ENCODE measurements at places on chromosomes 4 and X. TPM values are rescaled to one million over a fixed set of nuclear protein-coding genes. Genes with fewer than 3 reads are reported as not detected.

Gene DSPP
- not detected for total RNA-seq

Gene HTR2C
- total RNA-seq, result not detected

Gene CXorf38
- 16.7 TPM for total RNA-seq

Gene CXorf65
- total RNA-seq, result not detected

Gene CLGN
- 0.37 TPM for total RNA-seq

Gene USP17L15
- total RNA-seq, result not detected

Gene RPA4
- total RNA-seq, result 2.4 TPM

- no peak for DNase-seq
These were observed 120.4 kb downstream of the TMEM164 start for GRCh38 chrX:110123331-110123782.

- no peak for DNase-seq
These were observed 61.4 kb upstream of the ENPEP start for GRCh38 chr4:110414561-110414920.

- no peak for DNase-seq
These were observed 278.3 kb downstream of the PCDH18 start for GRCh38 chr4:137253949-137254348.

- DNase-seq, result no peak
These were observed 234.2 kb upstream of the TET2 start for GRCh38 chr4:104912518-104912917.

GRCh38 chrX:129845616-129846190, 2.0 kb upstream of the ZDHHC9 start:
- DNase-seq, result no peak

GRCh38 chr4:148261848-148262247, 180.4 kb downstream of the NR3C2 start:
- DNase-seq, result no peak

- DNase-seq, result no peak
These were observed 235.6 kb downstream of the STIM2 start for GRCh38 chr4:27096142-27096824.

GRCh38 chrX:106588801-106589200, 23.0 kb upstream of the RADX start:
- DNase-seq, result no peak

DNA sequence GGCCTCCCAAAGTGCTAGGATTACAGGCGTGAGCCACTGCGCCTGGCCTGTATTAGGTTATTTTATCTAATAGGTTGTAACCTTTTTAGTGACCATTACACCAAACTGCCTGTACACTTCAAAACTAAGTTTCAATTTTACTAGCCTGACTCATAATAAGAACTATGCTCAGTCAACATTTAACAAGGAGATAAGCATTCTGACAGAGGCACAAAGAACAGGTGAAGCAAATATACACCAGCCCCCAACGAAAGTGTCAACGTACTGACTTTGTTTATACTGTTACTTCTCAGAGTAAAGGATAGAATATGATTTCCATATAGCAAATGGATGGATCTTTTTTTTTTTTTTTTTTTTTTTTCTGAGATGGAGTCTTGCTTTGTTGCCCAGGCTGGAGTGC, 62.8 kb downstream of the SHISA3 start:
- no peak for DNase-seq

DNA sequence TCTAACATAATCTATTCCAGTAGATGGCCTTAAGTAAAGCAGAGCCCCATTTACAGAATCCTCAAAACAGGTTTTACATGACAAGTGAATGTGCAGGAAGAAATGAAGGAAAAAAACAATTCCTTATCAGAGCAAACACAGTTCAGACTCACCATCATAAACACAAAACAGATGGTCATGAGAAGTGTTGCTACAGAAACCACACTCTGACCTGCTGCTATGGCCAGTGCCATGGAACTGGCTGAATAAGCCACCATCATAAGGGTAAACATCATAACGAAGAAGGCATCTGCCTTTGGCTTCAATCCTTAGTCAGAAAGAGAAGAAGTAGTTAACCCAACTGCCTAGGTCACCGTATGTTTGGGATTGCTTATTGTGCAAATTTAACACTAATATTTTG, 61.1 kb downstream of the ABCG2 start:
- DNase-seq, result no peak

GRCh38 chr4:101022151-101023024, 324.9 kb downstream of the PPP3CA start:
- DNase-seq, result no peak

DNA sequence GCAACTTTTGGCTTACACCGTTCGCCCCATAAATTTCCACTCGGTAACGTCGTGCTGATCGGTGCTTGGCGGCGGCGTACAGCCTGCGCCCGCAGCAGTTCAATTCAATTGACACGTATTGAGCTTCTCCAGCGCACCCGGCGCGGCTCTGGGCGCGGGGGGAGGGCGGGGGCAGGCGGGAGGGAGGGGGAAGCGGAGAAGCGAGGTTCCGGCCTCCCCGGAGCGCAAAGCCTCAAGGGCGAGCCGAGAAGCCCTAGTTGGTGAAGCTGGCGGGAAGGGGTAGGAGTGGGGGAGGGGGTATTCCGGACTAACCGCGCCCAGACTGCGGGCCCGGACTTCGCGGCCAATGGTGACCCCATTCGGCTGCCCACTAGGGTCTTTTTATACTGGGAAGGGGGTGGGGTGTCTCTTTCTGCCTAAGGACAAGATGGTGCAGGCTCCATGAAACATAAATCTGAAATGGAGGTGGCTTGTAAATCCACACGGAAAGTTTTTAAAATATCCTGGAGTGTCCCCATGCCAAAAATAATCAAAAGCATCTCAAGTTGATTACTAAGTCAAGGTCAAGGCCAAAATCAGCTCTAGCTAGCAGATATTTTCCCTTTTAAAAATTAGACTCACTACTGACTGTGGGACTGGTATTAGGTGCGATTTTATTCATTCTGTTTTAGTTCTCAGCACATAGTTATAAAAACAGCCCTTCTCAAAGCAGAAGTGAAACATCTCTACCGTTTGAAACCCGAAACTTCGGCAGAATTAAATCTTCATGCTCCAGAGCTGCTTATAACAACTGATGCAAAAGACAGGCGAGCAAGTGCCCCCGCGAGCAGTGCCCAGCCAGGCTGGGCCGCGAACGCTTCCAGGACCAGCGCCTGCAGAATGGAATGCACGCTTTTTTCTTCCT, 1.5 kb upstream of the BCOR start:
- peak; percentile 67 for DNase-seq

- DNase-seq, result no peak
These were observed 35.8 kb upstream of the MAN2B2 start for GRCh38 chr4:6539009-6539764.

GRCh38 chr4:53931461-53931961, 132.9 kb downstream of the CHIC2 start:
- DNase-seq, result no peak

- no peak for DNase-seq
These were observed 21.4 kb downstream of the CT47C1 start for GRCh38 chrX:119093991-119094735.

- no peak for DNase-seq
These were observed 5.1 kb upstream of the RAPGEF2 start for GRCh38 chr4:159097785-159098184.

DNA sequence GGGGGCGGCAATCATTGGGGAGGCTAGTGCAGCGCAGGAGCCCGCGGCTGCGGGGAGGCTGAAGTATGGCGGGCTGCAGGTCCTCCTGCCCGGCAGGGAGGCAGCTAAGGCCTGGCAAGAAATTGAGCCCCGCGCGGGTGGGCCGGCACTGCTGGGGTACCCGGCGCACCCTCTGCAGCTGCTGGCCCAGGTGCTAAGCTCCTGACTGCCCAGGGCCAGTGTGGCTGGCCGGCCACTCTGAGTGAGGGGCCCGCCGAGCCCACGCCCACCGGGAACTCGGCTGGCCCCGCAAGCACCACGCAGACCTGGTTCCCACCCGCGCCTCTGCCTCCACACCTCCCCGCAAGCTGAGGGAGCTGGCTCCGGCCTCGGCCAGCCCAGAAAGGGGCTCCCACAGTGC, 94.9 kb downstream of the SLC39A8 start:
- no peak for DNase-seq

DNA sequence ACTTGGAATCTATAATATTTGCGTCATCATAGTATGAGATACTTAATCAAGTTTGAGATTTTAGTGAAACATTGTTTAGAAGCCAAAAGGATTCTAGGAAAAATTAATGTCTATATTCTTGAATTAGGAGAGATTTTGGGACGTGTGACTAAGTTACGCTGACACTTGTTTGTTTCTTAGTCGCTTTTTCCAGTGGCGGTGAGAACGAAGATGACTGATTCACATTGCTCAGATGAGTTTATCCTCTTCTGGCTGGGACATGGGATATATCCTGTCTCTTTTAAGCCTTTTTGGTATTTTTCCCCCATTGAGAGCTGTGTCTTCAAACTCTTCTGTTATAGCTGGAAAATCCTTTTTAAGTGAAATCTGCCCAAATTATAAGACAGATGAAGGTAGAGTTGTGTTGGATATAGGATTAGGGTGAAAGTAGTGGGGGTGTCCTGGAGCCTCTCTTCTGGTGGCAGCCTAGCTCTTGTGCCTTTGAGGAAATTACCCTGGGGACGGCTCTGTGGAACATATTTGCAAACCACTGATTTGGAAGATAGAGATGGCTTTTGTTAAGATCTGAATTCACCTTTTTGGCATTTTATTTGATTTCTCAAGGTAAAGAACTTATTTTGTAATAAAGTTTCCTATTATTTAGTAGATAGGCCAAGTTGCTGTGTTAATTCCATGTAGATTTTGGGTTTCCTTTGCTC, 49.7 kb downstream of the HTT start:
- no peak for DNase-seq

DNA sequence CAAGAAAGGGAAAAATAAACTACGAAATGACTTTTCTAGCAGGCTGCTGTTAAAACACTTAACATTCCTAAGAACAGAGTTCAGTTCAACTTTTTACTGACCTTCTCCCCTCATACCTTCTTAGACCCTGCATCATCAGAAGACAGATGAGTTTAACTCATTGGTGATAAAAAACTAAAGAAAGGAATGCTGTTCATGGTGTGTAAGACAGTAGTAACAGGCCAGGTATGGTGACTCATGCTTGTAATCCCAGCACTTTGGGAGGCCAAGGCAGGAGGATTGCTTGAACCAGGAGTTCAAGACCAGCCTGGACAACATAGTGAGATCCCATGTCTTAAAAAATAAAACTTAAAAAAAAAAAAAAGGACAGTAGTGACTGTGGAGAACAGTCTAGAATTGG, 16.2 kb downstream of the RBM47 start:
- DNase-seq, result no peak

DNA sequence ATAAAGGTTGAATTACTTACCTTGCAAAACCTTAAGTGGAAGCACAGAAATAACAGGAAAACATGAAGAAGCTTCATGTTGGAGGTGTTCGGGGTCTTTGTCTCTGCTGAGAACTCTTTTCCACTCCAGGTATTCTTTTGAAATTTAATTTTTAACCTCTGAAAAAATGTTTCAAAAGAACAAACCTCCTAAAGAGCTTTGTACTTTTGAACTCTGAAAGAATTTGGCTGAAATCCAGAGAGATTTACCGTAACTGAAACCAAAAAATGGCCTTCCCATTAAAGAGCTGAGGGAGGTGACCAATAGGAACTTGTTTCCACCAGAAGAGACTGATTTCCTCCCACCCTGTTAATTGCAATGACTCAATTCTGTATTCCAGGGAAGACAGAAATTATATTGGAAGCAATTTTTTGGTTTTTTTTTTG, at the start of gene CFI:
TSS of gene CFI (minus strand) at position 105 of the 425 bp plus-strand sequence. CDS start at position 77, 28 bp downstream.
- no peak for DNase-seq

DNA sequence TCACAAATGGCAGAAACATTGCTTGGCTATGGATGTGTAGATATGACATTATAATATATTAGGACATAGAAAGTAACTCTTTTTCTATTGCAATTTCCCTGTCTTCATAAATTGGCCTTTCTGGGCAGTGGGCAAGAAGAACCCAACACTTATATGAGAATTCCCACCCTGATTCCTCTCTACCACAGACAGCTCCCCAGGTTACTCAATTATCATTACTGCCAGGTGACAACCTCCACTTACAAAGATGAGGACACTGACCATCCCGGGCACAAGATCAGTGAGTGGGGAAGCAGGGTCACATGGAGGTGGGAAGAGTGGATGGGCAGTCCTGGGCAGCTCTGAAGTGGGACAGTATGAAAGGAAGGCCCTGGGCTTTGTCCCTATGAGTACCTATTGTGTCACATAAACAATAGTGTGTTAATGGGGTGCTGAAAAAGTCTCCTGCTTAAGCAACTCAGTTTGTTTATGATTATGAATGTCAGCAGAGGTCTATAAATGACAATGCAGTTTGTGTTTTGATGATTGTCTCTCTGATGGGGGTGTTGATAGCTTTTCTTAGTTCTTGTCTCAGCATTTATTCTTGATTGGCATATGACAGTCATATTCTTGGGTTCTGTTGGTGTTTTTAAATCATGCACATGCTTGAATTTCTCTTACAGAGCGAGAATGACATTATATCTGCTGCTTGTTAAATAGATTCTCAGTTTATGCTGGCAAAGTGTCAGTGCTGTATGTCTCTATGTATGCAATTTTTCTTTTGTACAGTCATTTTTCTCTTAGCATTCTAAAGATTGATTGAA, 99.9 kb downstream of the SLIT2 start:
- DNase-seq, result no peak

All from left colon (tissue), 2 donors.